ENCODE measurements at places on chromosomes 13 and 19.

GRCh38 chr19:35042954-35043604, 1.6 kb downstream of the HPN start:
- DNase-seq = no peak

GRCh38 chr13:94595001-94595949, 677 bp downstream of the TGDS start:
- no peak for DNase-seq

GRCh38 chr13:29581666-29582065, 13.8 kb downstream of the SLC7A1 start:
- DNase-seq = no peak

- DNase-seq = no peak
Observed at GRCh38 chr19:18373407-18373891, 12.5 kb upstream of the GDF15 start.

DNA sequence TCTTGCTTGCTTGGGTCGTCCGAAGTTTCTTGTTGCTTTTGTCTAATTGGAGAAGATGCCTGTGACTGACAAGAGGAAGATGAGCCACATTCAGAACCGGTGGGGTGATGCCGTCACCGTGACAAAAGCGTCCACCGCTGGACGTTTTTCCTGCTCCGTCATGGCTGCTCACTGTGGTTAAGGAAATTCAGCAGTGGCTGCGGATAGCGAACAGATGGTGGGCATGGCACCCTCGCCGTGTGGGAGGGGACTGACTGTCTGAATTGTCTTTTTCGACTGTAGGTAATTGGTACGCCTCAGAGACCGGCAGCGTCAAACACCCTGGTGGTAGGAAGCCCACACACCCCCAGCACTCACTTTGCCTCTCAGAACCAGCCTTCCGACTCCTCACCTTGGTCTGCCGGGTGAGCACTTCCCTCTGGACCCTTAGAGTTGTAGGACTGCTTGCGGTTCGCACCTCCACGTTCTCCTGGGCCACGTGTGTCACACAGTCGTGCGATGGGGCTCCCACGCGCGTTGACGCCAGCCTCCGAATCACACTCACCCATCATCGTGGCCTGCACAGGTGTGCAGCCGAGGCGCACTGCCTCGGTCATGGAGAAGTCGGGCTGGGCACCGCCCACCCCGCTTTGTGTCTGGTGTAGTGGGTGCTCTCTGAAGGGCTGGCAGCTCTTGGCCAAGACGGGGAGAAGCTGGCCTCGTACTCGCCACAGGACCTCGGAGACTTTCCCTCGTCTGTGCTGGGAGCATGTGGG, 26.5 kb downstream of the ATP4B start:
- DNase-seq = no peak

- DNase-seq = no peak
Observed at GRCh38 chr13:97544031-97544765, 110.2 kb downstream of the RAP2A start.

DNA sequence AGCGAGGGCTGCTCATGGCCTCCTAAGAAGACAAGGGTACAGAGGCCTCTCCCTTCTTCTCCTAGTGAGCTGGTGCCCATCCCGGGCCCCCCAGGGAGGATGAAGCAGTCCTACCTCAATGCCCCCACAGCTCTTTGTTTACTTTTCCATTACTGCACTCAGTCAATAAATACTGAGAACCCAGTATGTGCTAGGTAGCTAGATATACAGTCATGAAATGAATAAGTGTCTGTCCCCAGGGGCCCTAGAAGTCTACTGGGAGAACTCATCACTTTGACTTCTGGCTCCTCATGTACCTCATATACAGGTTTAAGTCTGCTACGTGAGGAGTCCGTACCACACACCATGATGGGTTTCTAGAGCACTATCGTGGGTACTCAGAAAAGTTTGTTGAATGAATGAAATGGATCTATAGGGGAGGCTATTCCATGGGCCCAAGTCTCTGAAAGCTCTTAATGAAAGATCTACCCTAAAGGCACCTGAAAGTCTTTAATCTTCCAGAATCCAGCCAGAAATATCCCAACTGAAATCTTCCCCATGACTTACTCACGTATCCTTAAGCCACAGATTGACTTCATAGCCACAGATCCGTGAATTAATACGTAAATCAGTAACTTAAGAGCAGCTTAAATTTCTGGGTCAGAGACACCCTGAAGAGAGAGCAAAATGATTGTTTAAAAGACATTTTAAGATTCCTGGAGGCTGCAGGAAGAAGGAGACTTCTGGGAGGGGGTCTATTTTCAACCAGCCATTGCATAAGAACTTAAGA, 51.6 kb upstream of the POMP start:
- no peak for DNase-seq

- no peak for DNase-seq
Observed at GRCh38 chr13:77345150-77345780, 18.4 kb upstream of the MYCBP2 start.

GRCh38 chr13:27371932-27372331, 52.5 kb upstream of the GTF3A start:
- no peak for DNase-seq

DNA sequence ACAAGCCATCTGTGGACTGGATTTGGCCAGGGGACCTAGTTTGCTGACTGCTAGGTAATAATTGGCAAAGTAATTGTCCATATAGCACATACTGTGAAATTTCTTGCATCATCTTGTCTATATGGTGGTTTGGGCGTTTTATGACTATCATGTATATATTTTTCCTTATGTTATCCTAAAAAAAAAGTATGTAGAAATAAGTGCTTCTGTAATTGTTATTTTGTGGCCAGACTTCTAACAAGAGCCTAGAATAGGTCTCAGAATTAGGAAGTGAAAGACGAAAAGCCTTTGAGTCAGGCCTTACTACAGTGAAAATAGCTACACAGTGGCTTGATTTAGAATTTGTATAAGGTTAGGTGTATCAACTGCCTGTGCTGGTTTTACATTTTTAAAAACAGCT, 4.2 kb downstream of the FNDC3A start:
- DNase-seq = no peak

DNA sequence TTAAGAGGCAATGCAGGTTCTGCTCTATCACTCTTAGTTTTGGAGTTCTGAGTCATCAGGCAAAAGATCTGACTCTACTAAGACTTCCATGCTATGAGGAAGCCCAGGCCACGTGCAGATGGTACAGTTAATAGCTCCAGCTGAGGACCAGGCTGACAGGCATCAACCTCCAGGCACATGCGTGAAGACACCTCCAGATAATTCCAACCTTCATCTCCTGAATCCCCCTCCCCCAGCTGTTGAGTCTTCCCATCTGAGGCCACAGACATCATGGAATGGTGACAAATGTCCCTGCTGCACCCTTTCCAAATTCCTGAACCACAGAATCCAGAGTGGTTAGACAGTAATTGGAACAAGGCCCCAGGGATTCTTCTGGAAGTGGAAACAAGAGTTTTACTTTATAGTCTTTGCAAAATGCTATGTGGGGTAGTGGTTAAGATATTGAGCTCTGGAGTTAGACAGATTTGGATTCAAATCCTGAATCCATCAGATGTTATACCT, 183.8 kb downstream of the KLF5 start:
- DNase-seq = no peak

GRCh38 chr13:112579310-112579843, 8.6 kb downstream of the TUBGCP3 start:
- DNase-seq = no peak

GRCh38 chr13:46404733-46405100, 17.7 kb upstream of the RUBCNL start:
- no peak for DNase-seq

DNA sequence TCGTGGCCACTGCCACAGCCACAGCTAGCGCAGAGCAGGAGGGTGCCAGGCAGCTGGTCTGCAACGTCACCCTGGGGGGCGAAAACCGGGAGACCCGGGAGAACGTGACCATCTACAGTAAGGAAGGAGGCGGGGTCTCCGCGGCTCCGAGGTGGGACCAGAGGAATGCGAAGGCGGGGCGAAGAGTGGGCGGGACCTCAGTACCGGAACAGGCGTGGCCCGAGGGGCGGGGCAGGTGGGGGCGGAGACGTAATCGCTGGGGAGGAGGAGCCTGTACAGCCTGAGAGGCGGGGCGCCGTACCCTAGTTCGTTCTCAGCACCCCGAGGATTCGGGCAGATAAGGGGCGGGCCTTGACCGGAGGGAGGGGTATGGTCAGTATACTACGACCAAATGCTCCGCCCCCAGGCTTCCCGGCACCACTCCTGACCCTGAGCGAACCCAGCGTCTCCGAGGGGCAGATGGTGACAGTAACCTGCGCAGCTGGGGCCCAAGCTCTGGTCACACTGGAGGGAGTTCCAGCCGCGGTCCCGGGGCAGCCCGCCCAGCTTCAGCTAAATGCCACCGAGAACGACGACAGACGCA, 2.5 kb downstream of the ICAM5 start:
- no peak for DNase-seq

DNA sequence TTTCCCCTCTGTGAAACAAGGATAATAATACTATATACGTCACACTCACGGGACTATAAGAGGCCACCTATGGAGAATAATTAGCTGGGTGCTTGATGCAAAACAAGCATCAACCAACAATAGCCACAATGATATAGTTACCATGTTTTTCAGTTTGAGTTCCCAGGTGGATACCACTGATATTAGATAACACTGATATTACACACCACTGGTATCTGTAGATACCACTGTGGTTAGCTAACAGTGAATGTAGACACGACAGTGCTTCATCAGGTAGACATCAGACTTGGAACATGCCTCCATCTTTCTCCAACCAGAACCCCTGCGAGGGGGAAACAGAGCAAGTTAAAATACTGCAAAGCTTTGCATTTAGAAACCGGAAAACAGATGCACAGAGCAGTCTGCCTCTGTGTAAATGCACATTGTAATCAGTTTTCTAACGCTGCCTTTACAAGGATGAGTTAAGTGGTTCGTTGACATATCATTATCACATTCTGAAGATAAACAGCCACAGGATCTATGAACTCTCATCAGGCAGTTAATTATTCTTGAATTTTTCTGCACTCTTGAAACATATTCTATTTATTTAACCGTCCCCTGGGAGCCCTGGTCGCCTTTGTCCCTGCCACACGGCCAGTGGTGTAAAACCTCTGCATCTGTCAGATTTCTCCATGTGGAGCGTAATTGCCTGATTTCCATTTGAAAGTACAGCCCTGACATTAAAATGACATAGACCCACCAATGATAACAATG, 80.7 kb downstream of the RNASEH2B start:
- DNase-seq = no peak

DNA sequence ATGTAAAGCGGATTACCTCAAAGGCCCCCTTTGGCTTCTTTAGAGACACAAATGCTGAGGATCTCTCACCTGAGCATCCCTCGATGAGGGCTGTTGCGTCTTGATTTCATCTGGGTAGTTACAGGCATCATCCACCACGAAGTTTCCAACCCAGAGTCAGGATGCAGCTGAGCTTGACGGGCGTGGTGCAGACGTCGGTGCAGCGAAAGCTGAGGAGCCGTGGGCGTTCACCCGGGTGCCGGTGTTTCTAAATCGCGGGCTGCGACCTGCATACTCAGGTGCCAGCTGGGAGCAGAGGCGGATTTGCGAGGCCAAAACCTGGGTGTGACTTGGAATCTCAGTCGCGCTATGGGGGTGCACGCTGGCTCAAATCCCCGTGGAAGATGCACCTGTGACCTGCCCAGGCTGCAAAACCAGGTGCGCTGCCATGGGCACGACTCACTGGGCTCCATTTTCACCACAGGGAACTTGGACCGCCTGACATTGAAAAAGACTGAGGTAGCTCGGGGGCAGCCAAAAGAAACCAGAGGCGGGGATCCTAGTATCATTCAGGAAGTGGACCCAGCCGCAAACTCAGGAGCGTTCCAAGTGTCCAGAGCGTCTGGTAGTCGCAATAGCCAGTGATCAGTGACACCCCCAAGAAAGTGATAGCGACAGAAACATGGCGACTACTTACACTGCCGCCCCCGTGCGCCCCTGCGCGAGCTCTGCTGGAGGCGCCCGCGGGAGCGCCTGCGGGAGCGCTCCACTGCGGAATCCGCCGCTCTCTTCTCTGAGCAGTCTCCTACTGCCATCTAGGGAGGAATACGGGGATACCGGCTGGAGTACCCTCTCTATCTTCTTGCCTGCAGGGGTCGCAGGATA, 36.4 kb upstream of the IGFL4 start:
- DNase-seq = no peak

- DNase-seq = peak; percentile 57
Observed at GRCh38 chr19:39474139-39474620, 6.5 kb upstream of the TIMM50 start.

DNA sequence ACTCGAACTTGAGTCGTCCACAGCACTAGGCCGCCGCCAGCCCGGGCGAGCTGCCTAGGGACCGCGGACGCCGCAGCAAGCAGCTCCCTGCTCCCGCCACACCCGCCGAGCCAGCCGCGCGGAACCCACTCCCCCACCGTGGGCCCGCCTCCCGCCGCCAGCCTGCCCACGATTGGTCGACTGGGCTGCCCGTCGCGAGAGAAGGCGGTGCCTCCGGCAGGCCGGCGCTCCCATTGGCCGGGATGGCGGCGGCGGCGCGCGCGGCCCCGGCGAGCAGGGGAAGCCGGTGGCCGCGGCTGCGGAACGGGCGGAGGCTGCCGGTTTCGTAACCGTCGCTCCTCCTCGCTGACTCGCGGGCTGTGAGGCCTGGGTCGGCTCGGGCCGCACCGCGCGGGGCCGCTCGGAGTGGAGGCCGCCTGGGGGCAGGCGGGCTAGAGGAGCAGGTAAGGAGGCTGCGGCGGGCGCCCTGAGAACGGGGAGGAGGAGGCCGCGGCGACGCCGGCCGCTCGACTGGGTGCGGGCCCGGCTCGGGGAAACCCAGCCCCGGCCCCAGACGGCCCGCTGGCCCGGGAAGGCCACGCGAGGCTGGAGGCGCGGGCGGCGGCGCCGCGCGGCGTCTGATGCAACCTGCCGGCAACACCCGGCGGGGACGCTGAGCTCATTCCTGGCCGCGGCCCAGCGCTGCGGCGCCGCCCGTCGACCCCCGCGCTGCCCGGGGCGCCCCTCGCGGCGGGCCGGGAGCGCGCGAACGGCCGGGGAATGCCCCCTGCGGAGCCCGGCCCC, at the start of gene CEBPG:
TSS of gene CEBPG (plus strand) at position 257 of the 783 bp plus-strand sequence. CDS start 5,531 bp downstream, outside the sequence.
- peak; percentile 90 for DNase-seq

GRCh38 chr13:100059827-100060226, 29.1 kb upstream of the PCCA start:
- DNase-seq = no peak

- DNase-seq = no peak
Observed at GRCh38 chr19:18849838-18850400, 18.2 kb downstream of the UPF1 start.

GRCh38 chr19:13401388-13401787, 104.9 kb downstream of the CACNA1A start:
- DNase-seq = no peak

- no peak for DNase-seq
Observed at GRCh38 chr13:24997367-24997967, 98.5 kb upstream of the PABPC3 start.

- no peak for DNase-seq
Observed at GRCh38 chr19:16420781-16421386, 50.9 kb downstream of the EPS15L1 start.

- DNase-seq = no peak
Observed at GRCh38 chr13:48636550-48636949, 17.2 kb upstream of the CYSLTR2 start.

GRCh38 chr13:99617474-99618255, 116.4 kb downstream of the TM9SF2 start:
- no peak for DNase-seq

DNA sequence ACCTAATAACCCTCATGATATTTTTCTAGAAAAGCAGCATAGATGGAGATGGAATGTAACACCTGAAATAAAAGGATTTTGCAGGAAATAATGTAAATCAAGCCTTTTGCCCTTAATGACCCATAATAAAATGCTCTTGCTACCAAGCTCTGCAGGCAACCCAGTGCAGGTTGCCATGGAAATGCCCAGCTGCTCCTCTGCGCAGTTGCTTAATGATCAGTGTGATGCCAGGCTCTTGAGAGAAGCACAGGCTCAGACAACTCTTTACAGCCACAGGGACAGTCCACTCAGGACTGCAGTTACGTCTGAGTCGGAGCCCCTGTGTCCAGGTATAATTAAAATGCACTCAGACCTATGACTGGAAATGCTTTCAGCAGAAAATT, 165.5 kb downstream of the LACC1 start:
- no peak for DNase-seq
